ENCODE measurements at places on chromosomes 2 and 18.

DNA sequence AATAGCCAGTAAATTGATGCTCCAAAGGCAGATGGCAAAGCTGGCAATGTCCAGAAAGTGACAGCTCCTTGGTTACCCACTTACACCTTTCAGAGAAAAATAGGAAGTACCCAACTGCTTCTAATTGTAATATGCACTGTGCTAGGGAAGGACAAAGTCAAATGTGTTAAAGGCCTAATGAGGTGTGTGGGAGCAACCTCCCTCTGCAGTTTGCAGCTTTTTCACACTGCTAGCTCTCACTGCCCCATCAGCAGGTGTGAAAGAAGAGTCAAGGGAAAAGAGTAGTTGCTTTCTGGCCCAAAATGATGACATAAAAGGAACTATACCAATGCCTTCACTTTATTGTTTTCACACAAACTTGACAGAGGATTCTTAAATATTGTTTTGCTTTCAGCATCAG, 284.1 kb upstream of the SETBP1 start:
- DNase-seq: no peak

- DNase-seq: no peak
Measured at GRCh38 chr2:2641541-2642410, 310.7 kb upstream of the MYT1L start.

DNA sequence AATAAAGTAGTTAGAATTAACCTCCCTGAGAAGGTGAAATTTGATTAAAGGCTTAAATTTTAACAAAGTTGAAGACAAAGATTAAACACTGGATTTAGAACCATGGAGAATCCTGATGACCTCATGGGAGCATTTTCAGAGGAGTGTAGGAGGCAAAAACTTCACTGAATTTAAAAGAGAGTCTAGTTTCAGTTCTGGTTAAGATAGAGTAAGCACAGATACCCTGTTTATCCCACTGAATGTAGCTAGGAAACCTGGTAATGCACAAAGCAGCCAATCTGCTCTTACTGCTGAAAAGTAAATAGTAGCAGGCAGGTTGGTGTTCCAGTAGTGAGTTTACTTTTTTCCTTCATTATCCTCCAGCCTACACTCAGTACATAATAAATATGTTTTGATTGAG, 654.9 kb upstream of the SYT4 start:
- DNase-seq: no peak

DNA sequence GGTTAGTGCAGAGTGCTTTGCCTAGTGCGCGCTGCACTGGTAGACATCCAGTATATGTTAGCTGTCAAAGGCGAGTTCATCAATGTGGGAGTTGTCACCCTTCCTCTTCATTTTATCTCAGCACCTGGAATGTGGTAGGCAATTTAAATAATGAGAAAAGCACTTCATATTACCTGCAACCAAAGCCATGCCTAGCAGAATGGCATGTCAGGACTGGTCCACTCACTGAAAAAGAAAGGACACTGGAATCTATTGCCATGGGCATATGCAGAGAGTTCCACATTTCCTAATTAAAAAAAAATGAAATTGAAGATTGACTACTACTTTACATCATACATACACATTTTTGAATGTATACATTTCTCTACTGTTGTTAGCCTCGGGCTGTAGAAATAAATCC, 139.6 kb downstream of the PAX3 start:
- no peak for DNase-seq

DNA sequence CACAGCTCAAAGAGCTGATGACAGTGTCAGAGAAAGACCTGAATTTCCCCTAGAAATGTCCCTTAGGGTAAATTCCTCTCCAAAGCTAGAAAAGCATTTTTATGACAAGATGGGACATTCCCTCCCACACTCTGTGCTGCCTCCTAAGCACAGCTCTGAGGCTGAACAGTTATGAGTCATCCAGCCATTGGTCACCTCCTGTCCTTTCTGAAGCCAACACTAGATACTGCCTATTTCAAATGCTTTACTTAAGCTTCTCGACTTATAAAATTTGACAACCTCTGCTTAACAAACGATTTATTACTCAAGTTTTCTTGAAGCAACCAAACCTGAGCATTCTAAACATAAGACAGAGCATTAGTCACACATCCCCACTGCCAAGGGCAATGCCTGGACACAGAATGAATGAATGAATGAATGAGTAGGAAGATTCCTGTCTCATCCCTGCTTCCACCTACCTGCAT, 35.4 kb downstream of the B4GALT6 start:
- no peak for DNase-seq

- DNase-seq: no peak
Measured at GRCh38 chr18:35861367-35862118, 110.9 kb upstream of the RMP24 start.

Measured in hematopoietic multipotent progenitor cell treated with erythropoietin and hydrocortisone succinate and interleukin-3 and kit ligand, for 6 days (in vitro differentiated cells).